PC-3 (cell line): ENCODE measurements at places on chromosomes 4 and X. TPM values are rescaled to one million over a fixed set of nuclear protein-coding genes. Genes with fewer than 3 reads are reported as not detected.

FAM47E gene
- total RNA-seq: 0.91 and 0.98 TPM in 2 replicates

KLHL5 gene
- total RNA-seq: 84.8 and 92.7 TPM in 2 replicates

MAGEE2 gene
- not detected in 2 replicates for total RNA-seq

GRCh38 chr4:5366421-5366820 is 315.1 kb downstream of the STK32B start:
- H3K27ac ChIP-seq: peak overlapping the region; percentile 100
- H3K4me1 ChIP-seq: peaks cover 48% of the 10 kb centered on the region
- H3K36me3 ChIP-seq: no peaks in the 10 kb centered on the region
- no peaks in the 10 kb centered on the region for H3K27me3 ChIP-seq
- DNase-seq: peak; percentile 94
